ENCODE measurements at places on chromosomes 11 and 22. TPM values are rescaled to one million over a fixed set of nuclear protein-coding genes. Genes with fewer than 3 reads are reported as not detected.

GRCh38 chr11:17432002-17432401 lies 43.5 kb upstream of the KCNJ11 start:
- DNase-seq, result no peak

SPTBN2 gene
- total RNA-seq, result 37.1 TPM

DNA sequence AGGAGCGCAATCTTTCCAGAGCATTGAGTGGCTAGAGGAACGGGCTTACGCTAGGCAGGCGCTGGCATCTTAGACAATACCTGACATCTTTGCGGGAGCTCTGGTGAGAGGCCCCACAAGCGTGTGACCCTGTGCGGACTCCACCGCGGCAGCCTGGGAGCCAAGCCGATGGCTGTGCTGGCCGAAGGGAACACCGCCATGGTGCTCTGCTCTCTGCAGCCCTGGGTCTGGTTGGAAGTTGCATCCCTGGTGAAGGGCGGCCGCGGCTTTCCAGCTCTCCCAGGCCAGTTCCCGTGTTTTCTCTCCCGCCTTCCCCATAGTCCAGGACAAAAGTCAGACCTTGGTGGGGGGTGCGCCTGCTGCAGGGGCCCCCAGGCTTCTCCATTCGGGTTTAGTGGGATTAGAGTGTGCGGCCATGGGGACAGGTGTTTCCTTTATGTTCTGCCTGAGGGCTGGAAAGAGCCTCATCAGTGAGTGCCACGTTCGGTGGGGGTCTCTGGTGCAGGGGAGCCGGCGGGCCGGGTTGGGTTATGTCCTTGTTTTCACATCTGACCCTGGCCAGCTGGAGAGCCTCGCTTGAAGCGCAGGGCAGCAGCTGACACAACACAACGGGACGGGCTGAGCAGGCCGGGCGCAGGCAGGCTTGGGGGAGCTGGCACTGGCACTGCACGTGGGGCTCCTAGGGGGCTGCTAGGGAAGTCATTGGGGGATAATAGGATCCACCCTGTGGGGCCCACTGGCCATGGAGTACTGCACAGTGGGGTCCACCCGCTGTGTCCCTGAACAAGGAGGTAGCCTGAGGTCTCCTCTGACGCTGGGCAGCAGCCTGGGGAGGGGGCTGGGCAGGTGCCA lies 94.8 kb downstream of the KCNQ1 start:
- no peak for DNase-seq

DNA sequence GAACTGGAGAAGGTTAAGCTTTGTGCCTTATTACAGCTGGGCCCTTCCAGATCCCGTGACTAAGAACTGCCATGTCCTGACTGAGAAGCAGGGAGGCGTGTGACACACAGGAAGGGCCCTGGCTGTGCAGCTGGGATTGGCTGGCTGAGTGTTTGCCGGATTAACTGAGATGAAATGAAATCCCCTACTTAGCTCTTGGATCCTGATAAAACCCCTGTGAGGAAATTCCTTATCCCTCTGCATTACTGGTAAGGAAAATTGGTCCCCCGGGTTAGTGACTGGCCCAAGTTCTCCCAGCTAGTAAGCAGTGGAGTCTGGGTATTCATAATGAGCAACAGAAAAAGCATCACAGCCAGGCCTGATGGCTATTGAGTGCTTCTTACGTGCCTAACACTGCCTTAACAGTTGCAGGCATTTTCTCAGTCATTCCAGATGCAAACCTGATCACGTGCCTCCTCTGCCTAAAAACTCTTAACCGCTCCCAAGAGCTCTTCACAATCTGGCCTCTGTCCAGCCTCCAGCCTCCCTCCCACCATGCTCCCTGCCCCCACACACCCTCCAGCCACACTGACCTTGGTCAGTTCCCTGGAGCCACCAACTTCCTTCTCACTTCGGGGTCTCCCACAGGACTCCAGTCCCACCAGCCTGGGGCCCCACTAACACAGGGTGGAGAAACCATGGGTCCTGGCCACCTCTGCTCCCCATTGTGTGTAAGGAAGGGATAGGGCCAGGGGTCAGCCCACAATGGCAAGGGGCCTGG lies 37.8 kb downstream of the ARRB1 start:
- peak; percentile 79 for DNase-seq

GRCh38 chr11:10580623-10581022 lies 12.2 kb upstream of the LYVE1 start:
- DNase-seq, result no peak

- no peak for DNase-seq
Observed at GRCh38 chr11:120031612-120032600, 106.0 kb downstream of the TRIM29 start.

- no peak for DNase-seq
Observed at GRCh38 chr11:70173018-70173417, 30.1 kb upstream of the FADD start.

GRCh38 chr22:48649466-48649865 lies 1178.2 kb downstream of the BRD1 start:
- no peak for DNase-seq

- DNase-seq, result no peak
Observed at GRCh38 chr11:9320047-9320446, 5.7 kb upstream of the TMEM41B start.

FJX1 gene
- total RNA-seq, result 24.2 TPM

MYBPC3 gene
- not detected for total RNA-seq

GRCh38 chr22:34236527-34236926 lies 316.3 kb upstream of the LARGE1 start:
- no peak for DNase-seq

DNA sequence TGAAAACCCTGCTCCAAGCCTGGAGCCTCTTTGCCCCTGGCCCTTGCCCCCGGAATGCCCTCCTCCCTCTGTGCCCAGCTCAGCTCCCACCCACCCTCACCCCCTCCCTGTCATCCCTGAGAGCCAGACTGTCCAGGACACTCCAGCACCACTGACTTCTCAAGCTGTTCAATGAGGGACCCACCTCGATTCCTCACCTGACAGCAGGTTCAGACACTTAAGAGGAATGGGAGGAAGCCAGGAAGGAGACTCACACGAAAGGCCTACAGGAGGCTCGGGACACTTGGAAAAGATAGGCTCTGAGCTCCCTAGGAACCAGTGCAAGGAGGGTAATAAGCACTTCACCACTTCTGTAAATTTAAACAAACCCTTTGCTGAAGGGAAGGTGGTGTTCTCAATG lies 35.8 kb downstream of the IGLL5 start:
- no peak for DNase-seq

CAVIN3 gene
- 173 TPM for total RNA-seq

- no peak for DNase-seq
Observed at GRCh38 chr11:13851691-13852090, 110.8 kb upstream of the SPON1 start.

- no peak for DNase-seq
Observed at GRCh38 chr11:70594606-70595005, 196.3 kb downstream of the CTTN start.

NAP1L4 gene
- total RNA-seq, result 79.1 TPM

- DNase-seq, result no peak
Observed at GRCh38 chr11:98572941-98573340, 447.8 kb upstream of the CNTN5 start.

PPFIA1 gene
- 38.3 TPM for total RNA-seq

- DNase-seq, result no peak
Observed at GRCh38 chr11:117950993-117951961, 22.1 kb upstream of the TMPRSS13 start.

CCDC73 gene
- total RNA-seq, result not detected

GRCh38 chr22:18044548-18045271 lies 20.3 kb upstream of the MICAL3 start:
- DNase-seq, result no peak

GRCh38 chr22:48257685-48258055 lies 1495.2 kb downstream of the TBC1D22A start:
- no peak for DNase-seq

DNA sequence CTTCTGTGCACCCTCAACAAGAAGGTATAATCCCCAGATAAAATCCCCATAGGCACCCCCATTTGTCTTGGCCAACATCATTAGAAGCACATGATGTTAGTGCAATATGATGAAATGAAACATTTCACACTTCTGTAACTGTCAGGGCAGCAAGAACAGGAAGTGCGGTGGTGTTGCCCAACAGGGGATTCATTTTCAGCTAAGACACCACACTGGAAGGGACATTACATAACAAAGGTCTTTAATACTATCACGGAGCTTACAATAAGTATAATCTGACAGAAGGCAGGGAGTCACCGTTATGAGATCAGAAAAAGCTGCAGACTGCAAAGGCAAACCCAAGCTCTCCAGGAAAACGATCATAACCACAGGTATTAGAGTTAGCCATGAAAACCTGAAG lies 2.0 kb downstream of the OR52W1 start:
- no peak for DNase-seq

DNA sequence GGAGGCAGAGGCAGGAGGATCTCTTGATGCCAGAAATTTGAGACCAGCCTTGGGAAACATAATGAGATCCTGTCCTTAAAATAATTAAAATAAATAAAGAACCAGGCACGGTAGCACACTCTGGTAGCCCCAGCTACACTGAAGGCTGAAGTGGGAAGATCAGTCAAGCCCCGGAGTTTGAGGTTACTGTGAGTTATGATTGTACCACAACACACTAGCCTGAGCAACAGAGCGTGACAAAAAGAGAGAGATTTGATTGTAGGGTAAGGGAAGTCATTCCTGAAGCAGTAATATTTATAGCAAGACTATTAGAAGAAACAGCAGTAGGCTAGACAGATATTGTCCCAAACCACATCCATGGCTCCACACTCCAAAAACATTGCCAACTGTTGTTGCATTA lies 1408.4 kb upstream of the TENM4 start:
- peak; percentile 1 for DNase-seq

GRCh38 chr11:128498721-128499245 lies 88.6 kb downstream of the ETS1 start:
- DNase-seq, result peak; percentile 59

DNA sequence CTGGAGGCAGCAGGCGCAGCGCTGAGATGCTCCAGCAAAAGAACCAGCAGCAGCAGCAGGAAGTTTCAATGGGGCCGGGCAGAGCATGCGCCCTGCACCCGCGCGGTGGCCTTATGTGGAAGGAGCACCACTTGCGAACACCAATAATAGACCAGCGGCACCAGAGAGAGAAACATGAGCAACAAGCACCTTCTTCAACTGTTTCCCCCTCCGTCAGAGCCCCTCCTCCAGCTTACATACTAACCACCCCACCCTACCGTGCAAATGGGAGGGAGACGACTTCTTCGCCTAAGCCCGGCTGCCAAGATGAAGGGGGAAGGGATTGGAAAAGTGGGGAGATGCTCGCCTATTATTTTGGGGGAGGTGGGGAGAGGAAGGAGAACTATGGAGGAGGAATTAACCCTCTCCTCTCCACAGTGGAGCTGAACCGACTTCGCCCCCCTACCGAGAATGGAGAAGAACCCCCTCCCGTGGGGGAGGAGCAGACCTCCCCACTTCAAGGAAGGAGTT lies 1.1 kb downstream of the RSF1 start:
- peak; percentile 84 for DNase-seq

HPX gene
- total RNA-seq, result not detected

Data from Daoy (cell line).